Hepatic stellate cell (primary cell): ENCODE measurements at places on chromosomes 16 and 17.

DNA sequence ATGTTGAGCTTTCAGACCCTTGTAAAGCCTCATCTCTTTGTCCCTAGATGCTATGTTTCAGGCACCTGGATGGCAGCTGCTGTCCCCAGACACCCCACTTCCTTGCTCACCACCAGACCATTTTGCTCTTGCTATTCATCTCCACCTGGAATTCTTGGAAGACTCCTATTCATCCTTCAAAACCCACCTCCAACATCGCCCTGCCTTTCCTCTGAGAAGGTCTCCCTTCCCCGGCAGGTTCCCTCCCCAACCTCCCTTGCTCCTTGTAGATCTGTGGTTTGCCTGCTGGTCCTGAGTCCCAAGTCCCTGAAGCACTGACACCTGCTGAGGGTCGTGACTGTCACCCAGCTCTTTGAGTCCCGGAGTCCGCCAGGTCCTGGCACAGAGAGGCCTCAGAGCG lies 9.9 kb downstream of the ZNF469 start:
- DNase-seq = no peak

DNA sequence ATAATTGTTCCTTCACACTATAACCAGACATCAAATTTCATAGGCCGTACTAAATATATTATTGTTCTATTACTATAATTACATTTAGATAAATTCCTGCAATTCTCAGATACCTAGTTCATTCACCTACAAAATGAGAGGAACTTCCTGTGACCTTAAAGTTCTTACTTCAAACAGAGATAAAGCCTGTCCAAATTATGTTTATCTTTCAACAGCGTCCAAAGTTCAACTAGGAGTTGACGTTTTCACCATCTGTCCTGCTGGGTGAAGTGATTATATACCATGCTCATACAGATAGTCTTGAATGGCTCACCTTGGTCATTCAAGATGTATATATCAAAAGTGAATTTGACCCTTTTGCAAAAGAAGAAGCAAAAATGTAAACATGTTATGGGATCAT lies 440.6 kb downstream of the CDH8 start:
- DNase-seq = no peak

DNA sequence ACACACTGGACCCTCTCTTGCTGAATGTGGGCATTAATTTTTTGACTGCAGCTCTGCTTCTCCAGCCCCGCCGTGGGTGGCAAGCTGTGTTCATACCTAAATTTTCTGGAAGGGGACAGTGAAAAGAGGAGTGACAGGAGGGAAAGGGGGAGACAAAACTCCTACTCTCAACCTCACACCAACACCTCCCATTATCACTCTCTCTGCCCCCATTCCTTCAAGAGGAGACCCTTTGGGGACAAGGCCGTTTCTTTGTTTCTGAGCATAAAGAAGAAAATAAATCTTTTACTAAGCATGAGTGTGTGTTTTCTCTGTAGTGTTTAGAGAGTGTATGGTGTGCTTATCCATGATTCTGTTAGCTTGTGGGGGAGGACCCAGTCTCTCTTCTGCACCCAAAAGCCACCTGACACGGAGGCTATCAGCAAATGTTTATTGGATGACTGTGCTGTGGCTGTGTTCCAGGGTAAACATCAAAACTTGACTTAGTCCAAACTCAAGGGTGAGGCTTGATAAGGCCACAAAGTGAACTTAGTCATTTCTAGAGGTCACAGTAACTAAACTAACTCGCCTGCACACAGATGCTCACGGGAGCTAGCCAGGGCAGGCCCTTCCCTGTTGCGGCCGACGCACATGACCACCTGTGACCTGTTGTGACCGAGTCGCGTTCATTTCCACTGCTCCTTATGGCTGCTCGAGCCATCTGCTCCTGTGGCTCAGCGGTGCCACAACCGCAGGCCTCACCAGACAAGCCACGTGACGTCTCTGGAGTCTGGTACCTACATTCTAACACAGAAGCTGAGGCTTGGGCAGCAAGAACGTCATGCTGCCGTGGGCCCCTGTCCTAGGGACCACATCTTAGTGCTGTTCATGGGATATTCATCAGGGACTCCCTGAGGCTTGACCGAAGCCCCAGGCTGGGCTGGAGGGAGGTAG lies 9.8 kb upstream of the MED11 start:
- DNase-seq = peak; percentile 61

GRCh38 chr17:35254107-35254773 lies 11.4 kb downstream of the SLFN5 start:
- DNase-seq = peak; percentile 52

DNA sequence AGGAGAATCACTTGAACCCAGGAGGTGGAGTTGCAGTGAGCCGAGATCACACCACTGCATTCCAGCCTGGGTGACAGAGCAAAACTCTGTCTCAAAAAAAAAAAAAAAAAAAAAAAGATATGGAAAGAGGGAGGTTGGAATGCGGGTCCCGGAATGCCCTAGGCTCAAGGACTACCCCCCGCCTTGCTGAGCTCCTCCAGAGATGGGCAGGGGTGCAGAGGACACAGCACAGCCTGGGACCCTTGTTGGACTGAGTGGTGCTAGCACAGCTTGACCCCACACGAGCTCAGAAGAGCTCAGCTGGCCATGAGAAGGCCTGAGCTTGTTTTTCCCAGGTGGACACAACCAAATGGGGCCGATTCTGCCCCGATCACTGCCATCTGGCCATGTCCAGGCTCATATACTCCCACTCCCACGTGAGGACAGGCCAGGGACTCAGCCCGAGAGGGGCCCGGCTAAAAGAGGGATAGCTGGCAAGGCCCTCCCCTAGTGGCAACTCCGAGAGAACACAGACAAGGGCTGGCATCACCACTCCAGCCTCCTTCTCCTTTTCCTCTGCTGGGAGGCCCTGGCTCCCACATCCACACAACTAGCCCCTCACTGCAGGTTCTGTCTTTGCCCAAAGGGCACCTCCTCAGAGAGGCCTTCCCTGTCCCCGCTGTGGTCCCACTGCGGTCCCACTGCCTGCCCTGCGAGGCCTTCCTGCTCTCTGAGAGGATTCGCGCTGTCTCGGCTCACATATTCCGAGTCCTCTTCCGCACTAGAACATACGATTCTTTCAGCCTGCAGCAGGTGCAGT lies 11.0 kb downstream of the SGCA start:
- DNase-seq = no peak
